ENCODE measurements at places on chromosomes 5 and 9.

DNA sequence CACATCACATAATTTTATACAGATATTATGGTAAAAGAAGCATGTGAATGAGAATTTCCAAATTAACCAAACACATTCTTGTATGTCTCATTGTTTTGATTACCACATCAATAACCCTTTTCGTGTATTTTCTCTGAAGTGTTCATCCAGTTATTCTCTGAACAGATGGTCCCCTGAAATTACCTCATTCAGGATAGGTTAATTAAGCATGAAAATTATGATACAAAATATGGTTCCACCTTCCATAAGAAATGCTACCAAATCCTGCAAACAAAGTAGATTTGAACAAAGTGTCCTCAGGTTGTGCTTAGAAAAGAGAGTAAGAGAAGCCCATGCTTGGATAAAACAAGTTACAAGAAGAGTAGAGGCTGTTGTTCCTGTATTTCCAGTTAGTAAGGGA, 83.1 kb upstream of the LMNB1 start:
- no peak for DNase-seq

DNA sequence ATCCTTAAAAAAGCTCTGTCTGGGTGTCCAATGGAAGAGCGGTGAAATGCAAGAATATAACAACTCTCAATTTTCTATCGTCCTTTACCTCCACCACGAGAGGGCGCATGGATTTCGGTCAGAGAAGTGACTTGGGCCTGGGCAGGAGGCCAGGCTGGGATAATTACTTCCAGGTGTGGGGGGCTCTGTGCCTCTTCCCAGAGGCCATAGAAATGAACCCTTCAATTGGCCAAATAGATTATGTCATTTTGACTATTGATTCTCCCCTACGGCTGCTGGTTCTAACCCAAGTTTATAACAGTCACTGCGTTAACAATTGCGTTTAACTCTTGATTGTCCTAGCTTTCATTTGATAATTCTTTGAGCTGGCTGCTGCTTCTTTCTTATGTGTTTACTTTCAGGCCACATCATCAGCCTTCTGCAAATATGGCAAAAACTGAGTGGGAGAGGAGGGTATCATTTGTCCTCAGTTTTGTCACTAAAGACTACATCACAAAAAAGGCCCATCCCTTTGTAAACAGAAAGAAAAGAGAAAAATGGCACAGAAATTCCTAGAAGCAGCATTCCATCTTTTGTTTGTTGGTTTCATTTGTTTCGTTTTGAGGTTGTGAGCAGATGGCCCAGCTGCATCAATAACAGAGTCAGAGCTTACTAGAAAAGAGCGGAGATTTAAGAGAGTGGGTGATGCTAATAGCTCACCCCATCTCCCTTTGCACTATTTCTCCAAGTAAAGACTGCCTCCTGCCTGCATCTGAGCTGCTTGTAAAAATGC, 45.4 kb upstream of the ZFR start:
- no peak for DNase-seq

- DNase-seq: no peak
These were observed 2.1 kb downstream of the MSANTD3 start for GRCh38 chr9:100428871-100429654.

DNA sequence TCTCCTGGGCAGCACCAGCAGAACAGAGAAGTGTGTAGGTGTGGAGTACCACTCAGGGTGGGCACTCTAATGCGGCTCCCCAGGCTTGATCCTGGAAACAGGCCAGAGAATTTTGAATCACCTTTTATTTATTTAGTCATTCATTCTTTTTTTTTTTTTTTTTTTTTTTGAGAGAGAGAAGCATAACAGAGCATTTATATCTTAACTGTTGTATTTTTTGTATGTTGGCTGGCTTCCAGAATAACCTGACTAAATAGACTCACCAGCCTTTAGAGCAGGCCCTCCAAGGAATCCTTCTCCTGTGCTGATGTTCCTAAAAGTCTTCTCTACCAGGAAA, 153.4 kb downstream of the PIK3R1 start:
- no peak for DNase-seq

DNA sequence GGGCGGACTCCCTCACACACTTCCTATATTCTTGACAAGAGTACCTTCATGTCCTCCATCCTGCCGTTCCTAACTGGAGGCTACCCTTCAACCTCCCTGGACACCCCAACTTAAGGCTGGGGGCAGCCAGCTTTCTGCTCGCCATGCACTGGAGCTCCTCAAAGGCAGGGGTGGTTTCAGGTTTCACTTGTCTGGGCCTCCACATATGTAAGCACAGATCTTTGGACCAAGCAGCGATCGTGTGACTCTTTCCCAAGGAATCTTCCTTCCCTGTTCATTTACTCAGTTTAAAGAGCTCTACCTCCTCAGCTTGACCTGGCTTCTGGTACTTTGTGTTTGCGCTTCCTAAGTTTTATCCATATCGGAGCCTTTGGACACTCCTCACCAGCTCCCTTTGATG, 34.2 kb upstream of the TRPC7 start:
- no peak for DNase-seq

DNA sequence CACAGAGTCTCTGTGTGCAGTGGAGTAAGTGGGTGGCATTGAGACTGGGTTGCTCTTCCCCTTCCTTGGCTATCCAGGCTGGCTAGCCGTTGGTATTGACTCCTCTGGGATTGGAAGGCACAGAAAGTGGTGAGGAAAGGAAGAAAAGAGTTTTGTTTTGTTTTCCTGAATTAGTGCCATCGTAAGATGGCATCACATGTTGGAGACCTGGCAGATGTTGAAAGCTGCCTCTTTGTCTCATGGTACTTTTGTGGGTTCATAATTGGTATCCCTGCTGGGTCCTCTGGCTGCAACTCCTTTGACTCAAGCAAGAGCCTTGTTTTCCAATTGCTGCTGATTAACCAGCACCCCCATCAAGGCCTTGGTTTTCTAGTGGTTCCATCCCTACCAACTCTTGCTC, 293.8 kb downstream of the PDE4D start:
- no peak for DNase-seq

DNA sequence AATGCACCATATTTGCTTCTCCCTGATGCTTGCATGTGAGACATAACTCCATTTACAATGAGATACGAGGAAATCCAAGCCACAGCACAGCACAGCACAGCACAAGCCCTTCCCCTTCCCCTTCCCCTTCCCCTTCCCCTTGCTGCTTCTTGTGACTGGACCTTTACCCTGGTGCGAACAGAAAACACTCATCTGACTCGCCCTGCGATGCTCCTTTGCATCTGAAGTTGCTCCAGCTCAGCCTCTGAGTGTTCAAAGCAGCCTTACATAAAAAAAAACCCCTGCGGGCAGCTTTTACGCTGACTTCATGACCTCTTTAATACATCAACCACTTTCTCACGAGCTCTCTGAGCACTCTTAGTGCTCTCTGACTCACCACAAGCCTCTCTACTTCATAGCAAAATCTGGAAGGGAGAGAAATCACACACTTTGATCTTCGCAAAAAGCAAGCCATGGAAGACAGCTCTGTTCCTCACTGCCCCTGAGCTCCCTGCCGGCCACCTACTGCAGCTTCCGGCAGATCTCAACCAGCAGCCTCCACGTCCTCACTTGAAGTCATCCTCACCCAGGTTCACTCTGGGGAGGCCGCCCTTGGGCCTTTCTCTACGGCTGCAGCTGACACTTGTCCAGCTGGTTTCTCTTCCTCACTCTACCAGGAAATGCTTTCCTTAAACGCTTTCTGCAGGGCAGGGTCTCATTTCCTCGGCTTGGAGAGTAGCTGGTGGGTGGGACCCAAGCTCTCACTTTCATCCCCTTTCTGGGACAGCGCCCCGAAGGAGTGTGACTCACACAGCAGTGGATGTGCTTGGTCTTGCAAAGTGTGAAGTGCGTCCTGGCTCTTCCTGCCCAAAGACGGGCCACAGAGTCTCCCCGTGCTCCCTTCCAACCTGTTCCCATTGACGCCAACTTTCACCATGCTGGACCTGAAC, 5.3 kb downstream of the SLC34A1 start:
- DNase-seq: no peak

All from cortex of kidney (tissue), 1 donor.